Left ventricle myocardium superior (tissue), 1 donor: ENCODE measurements at places on chromosomes 1 and 21.
A peak's percentile ranks its signal among the peaks of the same experiment; 100 is the strongest.

GRCh38 chr21:26140164-26140579 is 30.4 kb downstream of the APP start:
- peak; percentile 59 for DNase-seq

DNA sequence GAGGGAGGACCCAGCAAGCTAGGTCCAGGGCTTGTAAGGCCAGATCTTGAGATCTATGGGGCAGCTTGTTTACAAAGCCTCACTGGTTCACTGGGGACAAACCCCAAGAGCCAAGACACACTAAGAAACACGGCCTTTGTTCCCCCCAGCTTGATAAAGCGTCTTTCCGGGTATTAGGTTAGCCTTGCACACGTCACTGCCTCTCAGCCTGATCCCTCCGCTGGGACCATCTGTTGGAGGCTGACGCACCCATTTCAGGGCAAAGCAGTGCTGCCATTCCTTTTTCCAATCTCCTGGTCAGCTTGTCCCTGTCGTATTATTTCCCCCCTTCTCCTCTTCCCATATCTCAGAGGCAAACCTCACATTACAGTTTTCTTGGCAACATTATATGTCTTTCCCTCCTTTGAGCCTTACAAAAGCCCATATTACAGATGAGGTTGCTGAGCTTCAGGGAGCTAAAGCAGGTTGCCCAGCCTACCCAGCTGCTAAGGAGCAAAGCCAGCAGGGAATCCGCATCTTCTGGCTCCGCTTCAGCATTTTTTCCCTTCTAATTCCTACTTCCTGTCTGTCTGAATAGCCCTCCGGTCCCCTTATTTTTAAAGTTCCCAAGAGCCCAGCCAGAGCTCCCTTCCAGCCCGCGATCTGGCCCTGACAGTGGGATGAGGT is 4.1 kb downstream of the HEYL start:
- DNase-seq, result peak; percentile 70

DNA sequence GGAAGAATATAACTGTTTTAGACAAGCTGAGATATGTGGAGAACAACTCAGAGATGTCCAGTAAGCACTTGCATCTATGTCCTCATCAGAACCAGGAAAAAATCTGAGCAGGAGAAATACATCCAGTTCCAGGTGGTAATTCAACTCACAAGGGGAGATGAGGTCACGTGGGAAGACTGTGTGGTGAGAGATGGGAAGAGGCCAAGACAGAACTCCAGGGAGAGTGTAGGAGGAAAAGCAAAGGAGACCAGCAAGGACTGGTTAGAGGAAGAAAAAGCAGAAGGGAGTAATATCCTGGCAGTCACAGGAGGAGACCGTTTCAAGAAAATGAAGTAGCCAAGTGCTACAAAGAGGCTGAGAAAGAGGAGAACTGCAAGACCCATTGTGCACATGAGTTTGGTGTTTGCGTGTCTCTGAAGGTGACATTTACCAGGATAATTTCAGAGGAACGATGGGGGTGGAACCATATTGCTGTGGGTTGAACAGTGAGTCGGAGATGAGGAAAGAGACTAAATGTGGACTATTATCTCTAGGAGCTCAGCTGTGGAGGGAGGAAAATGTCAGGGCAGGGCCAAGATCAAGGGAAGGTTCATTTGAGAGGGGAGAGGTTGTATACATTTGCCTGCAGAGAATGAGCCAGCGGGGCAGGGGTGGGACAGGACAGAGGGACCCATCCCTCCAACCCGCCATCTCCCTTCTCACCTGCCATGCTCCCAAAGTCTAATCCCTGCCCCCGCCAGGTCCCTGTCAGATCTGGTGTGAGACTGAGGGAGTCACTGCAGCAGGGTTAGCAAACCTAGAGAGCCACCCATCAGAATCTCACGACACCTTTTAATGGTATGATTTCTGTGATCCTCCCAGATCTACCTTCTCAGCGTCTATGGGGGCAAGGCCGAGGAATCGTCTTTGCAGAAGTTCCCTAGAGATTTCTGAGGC is 24.9 kb downstream of the SUSD4 start:
- DNase-seq, result no peak

- DNase-seq, result no peak
These were observed 83.5 kb downstream of the ATP5PO start for GRCh38 chr21:33831962-33832659.

DNA sequence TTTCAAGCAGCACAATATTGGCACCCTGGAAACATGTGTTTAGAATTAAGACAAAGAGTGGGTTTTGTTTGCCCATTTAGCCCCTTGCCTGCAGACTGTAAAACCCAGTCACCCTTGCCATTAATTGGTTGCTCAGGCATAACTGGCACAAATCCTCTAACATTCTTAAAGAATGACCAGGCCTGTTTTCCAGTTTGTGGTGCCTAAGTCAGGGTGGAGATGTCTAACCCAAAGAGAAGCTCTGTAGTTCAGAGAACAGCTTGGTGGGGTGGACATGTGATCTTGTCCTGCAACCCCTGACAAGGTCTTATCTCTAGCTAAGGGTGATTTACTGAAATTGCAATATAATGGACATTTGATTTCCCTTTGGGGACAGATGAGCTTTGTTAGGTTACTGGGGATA is 8.8 kb upstream of the ANGPTL7 start:
- DNase-seq, result no peak

DNA sequence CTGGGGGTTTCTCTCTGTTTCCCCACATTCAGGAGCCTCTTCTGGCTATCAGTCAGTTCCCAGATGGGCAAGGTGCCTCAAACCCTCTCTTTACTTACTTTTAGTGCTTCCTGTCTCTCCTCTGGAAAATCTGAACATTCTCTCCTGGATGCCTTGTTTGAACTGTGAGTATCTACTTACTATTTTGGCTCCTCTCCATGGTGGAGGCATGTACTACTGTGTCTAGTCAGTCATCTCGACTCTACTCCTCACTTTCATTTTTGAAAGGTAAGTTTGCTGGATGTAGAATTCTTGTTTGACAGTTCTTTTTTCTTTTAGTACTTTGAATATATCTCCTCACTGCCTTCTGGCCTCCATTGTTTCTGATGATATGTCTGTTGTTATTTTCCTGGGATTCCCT is 70.9 kb upstream of the FAM78B start:
- DNase-seq, result no peak

- DNase-seq, result no peak
These were observed 40.5 kb downstream of the STPG1 start for GRCh38 chr1:24373044-24373443.

DNA sequence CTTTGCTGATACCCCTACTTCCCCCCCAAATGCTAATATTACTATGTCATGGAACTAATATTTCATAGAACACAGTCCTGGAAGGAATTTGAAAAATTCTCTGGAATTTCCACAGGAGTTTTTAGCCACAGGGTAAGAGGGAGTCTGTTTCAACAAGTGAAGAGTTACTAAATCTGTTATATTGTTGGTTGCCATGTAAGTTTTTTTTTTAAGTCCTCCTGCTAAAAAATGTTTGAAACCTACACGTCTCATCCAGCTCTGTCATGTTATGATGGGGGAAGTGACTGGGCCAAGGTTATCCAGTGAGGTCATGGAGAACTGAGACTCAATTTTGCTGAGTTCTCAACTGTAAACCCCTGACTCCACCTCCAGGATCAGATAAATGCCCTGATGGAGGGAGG is 60.8 kb upstream of the USP24 start:
- DNase-seq, result no peak

DNA sequence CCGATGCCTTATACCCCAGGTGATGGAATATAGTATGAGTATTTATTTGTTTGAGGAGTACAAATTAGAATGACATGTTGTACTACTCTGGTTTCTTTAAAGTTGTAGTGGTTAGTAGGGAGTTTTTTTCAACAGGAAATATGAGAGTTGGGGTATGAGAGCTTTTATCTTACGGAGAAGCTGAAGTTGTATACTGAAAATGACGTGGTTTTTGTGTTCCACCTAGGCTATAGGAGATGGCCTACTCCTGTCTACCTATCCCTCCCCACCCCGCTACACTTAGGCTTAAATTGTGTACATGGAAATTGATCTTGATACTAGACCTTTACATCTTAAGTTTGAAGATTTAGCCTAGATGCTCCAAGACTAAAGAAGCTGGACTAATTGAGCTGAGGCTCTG is 6.8 kb upstream of the HAX1 start:
- DNase-seq, result no peak

DNA sequence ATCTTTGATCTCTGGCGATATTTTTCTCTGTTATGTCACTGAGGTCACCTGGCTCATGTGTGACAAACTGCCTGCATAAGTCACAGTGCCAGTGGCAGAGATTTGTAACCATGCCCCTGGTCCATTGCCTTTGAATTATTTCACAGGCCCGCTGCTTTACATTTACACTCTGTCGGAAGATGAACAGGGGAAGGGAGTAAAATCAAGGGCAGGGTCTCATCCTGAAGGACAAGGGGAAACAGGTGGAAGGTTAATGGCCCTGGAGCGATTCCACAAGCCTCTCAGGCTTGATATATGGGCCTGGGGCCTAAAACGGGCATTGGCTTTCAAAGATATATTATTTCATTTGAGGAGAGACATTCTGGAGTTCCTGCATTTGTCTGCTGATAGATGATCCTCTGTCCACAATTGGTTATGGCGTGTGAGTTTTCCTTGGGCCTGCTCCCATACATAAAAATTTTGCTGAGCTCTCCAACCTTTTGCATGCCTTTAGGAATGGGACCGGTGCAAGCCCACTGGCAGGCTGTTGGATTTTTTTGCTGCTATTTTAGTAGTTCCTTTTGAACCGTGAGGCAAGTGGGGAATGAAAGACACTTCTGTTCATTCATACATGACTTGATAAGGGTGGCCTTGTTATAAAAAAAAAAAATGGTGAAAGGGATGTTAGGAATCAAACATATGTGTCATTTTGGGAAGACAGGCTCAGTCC is 51.9 kb downstream of the NR5A2 start:
- DNase-seq, result no peak

DNA sequence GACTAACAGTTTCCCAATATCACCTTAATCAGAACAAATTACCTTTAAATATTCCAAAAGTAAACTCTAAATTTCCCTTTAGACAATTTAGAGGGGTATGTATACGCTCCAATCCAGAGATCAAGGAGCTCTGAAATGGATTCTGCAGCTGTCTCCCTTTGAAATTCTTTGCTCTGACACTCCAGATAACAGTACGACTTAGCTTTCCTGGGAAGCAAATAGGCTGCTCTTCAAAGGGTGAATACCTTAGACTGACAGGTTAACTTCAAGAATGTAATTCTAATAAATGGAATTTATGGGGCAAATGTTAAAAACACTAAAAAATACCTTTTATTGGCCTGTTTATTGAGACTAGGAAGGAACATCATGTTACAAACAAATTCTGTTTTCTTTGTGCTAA is 357.2 kb downstream of the USP25 start:
- DNase-seq, result no peak

GRCh38 chr1:1199961-1200875 is 6.2 kb downstream of the TNFRSF18 start:
- peak; percentile 22 for DNase-seq

DNA sequence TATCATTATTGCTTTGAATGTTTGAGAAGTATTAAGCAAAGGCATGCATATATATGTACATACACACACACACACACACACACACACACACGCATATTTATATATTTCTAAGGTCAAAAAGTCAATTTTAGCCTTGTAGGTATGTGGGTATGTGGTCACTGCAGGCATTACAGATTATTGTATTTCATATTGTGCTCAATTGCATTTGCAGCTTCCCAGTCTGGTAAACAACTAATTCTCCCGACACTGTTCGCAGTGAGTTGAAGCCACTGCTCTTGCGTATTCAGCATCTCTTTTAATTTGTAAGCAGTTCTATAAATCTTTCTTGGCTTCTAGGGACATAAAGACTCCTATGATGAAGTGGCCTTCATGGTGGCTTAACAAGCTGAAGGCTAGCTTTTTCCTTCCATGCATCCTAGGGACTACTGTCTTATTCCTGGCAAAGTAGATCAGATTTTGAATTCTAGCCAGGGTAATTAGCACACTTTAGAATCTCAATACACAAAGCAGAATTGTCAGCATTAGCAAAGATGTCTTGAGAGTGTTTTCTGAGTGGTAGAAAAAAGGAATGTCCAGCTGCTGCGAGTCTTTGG is 368.6 kb upstream of the NEGR1 start:
- DNase-seq, result no peak

DNA sequence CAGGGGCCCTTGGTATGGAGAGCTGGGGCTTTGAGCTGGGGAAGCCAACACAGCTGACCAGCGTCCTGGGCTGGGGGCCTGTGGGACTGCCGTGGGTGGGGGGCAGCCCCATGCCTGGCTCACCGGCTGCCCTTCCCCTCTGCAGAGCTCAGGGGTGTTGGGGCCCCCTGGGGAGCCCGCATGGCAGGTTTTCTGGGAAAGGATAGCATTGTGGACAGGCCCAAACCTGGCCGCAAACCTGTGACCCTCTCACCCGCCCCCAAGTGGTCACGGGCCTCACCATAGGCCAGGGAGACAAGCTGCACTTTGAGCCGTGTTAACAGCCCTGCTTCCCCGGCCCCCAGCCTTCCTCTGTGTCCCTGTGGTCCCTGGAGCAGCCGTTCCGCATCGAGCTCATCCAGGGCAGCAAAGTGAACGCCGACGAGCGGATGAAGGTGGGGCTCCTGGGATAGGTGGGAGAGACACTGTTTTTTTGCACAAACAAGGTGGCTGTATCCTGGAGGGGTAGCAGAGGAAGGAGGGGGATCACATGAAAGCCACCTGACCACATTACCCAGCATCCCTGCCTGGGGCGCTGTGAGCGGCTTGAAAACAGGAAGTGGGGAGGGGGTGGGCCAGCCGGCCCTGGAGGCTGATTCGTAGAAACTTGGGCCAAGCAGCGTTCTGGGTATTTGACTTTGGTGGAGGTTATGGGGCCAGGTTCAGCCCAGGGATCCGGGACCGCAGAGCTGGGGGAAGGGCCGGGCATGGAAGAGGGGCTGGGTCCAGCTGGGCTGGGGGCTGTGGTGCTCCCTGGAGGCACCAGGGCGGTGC is 65.9 kb downstream of the PIK3CD start:
- peak; percentile 70 for DNase-seq

DNA sequence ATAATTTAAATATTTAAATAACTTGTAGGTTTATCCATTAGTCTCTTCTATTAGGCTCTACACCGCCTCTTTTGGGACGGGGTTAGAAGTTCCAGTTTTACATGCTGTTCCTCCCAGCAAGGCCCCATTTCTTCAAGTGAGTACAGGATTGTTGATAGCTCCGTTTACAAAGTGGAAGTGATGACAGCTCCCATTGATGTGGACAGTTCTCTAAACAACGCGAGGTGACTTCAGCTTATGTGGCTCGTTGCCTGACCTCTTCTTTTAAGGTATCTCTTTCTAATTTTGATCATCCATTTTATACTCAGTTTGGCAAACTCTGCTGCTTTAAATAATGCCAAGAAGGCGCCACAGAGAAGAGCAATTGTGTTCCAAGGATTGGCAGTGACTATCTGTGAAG is 49.7 kb downstream of the PACC1 start:
- DNase-seq, result no peak

- DNase-seq, result no peak
These were observed 71.2 kb downstream of the DPYD start for GRCh38 chr1:97849345-97850340.
